ENCODE measurements at places on chromosomes 2 and 18.

GRCh38 chr2:85303780-85304531 lies 23.8 kb downstream of the TGOLN2 start:
- no peak for DNase-seq

- no peak for DNase-seq
Measured at GRCh38 chr2:51013933-51014526, 17.9 kb downstream of the NRXN1 start.

- no peak for DNase-seq
Measured at GRCh38 chr2:233446121-233446520, 91.8 kb downstream of the DGKD start.

- no peak for DNase-seq
Measured at GRCh38 chr2:53561155-53561554, 206.4 kb upstream of the CHAC2 start.

GRCh38 chr2:173734797-173735196 lies 230.4 kb downstream of the SP3 start:
- no peak for DNase-seq

GRCh38 chr18:70166668-70167067 lies 38.8 kb downstream of the RTTN start:
- DNase-seq = no peak

GRCh38 chr2:119983108-119983507 lies 29.8 kb upstream of the EPB41L5 start:
- no peak for DNase-seq

DNA sequence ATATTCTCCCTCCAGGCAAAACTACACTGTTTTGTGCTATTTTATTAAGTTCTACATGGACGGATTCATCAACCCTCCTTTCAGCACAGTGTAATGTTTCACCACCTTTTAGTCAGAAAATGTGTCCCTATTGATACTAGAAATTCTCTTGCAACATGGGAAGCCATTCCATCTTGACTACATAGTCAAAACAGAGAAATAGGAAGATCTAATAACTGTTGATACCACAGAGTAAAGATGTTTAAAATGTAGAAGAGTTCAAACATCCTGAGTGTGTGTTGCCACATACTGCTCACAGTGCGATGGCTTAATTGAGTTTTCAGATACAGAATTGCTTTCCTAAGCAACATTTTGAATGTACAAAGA lies 492.2 kb upstream of the RAB12 start:
- no peak for DNase-seq

- DNase-seq = no peak
Measured at GRCh38 chr18:42758852-42759251, 356.6 kb downstream of the RIT2 start.

DNA sequence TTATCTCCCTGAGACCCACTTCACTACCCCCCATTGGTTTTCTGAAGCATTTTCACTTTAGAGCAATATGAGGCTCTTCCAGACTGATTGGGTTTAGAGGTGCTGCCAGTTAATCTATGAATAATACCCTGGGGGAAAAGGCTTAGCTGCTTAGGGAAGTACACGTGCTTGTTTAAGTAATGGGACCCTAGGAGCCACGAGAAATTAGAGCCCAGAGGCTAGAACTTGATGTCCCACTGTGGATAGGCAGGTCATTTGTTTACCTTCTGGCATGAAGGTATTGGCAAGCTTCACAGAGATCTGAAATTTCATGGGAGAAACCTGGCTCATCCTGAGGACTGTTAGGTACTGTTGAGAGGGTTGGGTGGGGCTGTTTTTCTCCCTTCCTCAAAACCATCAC lies 59.7 kb downstream of the CLIP4 start:
- no peak for DNase-seq

- DNase-seq = no peak
Measured at GRCh38 chr2:3289971-3290370, 87.6 kb downstream of the EIPR1 start.

DNA sequence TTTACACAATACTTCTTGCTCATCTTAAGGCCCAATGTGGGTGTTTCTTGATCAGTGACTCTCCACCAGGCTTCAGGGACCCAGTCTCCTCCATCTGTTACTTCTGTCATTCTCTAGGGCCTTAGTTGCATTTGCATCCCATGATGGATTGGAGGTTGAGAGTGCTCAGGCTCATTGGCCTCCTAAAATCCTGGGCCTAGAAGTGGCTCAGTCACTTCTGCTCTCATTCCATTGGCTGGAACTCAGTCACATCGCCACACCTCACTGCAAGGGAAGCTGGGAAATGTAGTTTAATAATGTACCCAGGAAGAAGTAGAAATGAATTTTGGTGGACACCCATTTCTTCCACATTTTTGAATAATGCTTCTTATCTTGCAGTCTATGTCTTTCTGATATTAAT lies 223.5 kb downstream of the HRH4 start:
- no peak for DNase-seq

- DNase-seq = no peak
Measured at GRCh38 chr2:26573241-26573925, 67.8 kb downstream of the CIB4 start.

- peak; percentile 28 for DNase-seq
Measured at GRCh38 chr2:113965644-113966043, 75.8 kb downstream of the ACTR3 start.

DNA sequence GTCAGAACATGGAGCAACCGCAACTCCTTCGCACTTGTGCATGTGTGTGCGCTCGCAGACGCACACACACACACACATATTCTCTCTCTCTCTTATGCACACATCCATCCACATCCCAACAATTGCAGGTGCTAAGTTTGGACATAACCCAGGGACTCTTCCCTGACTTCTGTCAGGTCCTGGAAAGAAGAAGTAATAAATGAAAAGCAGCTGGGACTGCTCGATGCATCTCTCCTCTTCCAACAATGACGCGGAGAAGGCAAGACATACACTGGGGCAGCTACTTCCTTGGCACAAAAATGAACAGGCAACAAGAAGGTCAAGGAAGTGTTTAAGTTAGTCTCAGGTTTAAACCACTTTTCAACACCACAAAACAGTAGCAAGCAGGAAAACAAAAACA lies 23.6 kb downstream of the STARD7 start:
- no peak for DNase-seq

GRCh38 chr18:887716-888115 lies 17.0 kb upstream of the ADCYAP1 start:
- DNase-seq = no peak

DNA sequence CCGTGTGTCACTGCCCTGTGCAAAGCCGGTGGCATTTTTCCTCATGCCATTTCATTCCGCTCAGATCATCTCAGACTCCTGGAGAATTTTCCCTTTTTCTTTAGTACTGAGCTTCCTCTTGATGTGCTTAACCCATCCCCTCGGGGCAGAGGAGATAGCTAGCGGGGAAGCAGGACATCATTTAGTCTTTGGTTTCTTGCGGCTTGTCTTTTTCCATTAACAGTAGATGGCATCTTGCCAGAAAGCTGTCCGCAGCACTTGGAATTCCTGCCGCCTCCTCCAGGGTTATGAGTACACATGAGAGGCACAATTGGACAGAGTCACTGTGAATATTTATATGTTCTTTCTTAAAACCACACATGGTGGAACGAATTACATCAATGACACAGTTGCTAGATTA lies 226.6 kb downstream of the ALPK2 start:
- no peak for DNase-seq

DNA sequence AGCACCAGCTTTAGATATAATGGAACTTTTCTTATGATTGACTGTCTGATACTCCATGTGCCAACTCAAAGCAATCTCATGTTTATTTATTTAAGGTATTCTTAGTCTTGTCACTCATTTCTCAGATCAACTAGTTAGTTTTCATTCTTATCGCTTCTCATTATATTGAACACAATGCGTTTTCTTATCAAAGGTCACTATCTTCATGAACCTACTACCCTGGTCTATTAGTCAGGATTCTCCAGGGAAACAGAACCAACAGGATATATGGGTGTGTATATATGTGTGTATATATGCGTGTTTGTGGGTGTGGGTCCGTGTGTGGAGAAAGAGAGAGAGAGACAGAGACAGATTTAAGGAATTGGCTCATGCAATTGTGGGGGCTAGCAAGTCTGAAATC lies 619.9 kb downstream of the ZEB2 start:
- no peak for DNase-seq

- DNase-seq = no peak
Measured at GRCh38 chr18:52409727-52410126, 69.7 kb downstream of the DCC start.

DNA sequence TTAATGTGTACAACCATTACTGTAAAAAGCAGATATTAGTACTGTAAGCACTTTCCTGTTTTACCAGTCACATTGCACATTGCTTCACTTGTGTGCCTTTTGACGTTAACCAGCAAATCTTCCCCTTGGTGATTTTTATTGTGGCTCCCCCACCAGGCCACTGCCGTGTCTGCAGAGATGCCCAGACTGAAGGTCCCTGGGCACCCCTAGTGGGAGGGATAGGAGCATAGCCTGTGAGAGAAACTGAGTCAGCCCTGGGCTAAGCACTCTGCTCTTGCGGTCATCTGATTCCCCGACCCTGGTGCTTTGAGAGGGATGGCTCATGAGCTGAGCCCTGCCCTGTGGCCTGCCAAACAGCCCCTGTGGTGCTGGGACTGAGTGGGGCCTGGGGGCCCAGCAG lies 73.4 kb downstream of the INPP4A start:
- no peak for DNase-seq

All from hematopoietic multipotent progenitor cell treated with erythropoietin and hydrocortisone succinate and interleukin-3 and kit ligand, for 17 days (in vitro differentiated cells).